ENCODE measurements at places on chromosomes 6 and 20. TPM values are rescaled to one million over a fixed set of nuclear protein-coding genes. Genes with fewer than 3 reads are reported as not detected.

The GLP1R gene
- total RNA-seq = not detected

The PERP gene
- total RNA-seq = 85.3 TPM

The CASP8AP2 gene
- total RNA-seq = 6.8 TPM

The ULBP2 gene
- 4.0 TPM for total RNA-seq

The CST5 gene
- total RNA-seq = not detected

The MYCT1 gene
- total RNA-seq = 0.03 TPM

The DDO gene
- total RNA-seq = 0.12 TPM

The FRK gene
- 1.2 TPM for total RNA-seq

The PSORS1C2 gene
- not detected for total RNA-seq

The ELOVL4 gene
- total RNA-seq = 2.0 TPM

The MPIG6B gene
- total RNA-seq = not detected

The HINT3 gene
- total RNA-seq = 7.4 TPM

The FAM50B gene
- total RNA-seq = 4.1 TPM

The OPN5 gene
- total RNA-seq = not detected
